ENCODE measurements at places on chromosomes 12 and 14. TPM values are rescaled to one million over a fixed set of nuclear protein-coding genes. Genes with fewer than 3 reads are reported as not detected.

The NRL gene
- 1.7 TPM for total RNA-seq

The STAC3 gene
- 0.36 TPM for total RNA-seq

The CD4 gene
- 0.21 TPM for total RNA-seq

The RNU4-1 gene
- not detected for total RNA-seq

The LAG3 gene
- not detected for total RNA-seq

The SMCO3 gene
- total RNA-seq, result not detected

The AKAP6 gene
- 8.5 TPM for total RNA-seq

The PTGER2 gene
- not detected for total RNA-seq

The DCN gene
- not detected for total RNA-seq

The TNFAIP2 gene
- total RNA-seq, result 26.8 TPM

The TAMALIN gene
- total RNA-seq, result not detected

The HSP90B1 gene
- total RNA-seq, result 1,175 TPM

The KLRC4 gene
- not detected for total RNA-seq

The SLC24A4 gene
- under 0.01 TPM for total RNA-seq

The PSME1 gene
- total RNA-seq, result 87.5 TPM

The TAS2R50 gene
- 0.34 TPM for total RNA-seq

The SLC2A13 gene
- total RNA-seq, result 4.1 TPM

The TWF1 gene
- total RNA-seq, result 183 TPM

The RPS6KL1 gene
- 9.6 TPM for total RNA-seq

The PNP gene
- 40.6 TPM for total RNA-seq

The FKBP11 gene
- total RNA-seq, result 6.2 TPM

The EXOC3L4 gene
- not detected for total RNA-seq

The INHBE gene
- total RNA-seq, result 1.5 TPM

The MUCL1 gene
- total RNA-seq, result not detected

The HCAR1 gene
- not detected for total RNA-seq

The BRMS1L gene
- total RNA-seq, result 4.4 TPM

The ACVRL1 gene
- total RNA-seq, result not detected

The TTC6 gene
- 0.34 TPM for total RNA-seq

The FGD4 gene
- 27.7 TPM for total RNA-seq

The TMEM30B gene
- total RNA-seq, result 14.7 TPM

The SGPP1 gene
- total RNA-seq, result 55.7 TPM

The PARP11 gene
- total RNA-seq, result 7.5 TPM

The HOXC11 gene
- not detected for total RNA-seq

The KIF21A gene
- 57.9 TPM for total RNA-seq

The DTX3 gene
- 3.1 TPM for total RNA-seq

The CAPZA3 gene
- not detected for total RNA-seq

The P2RX7 gene
- under 0.01 TPM for total RNA-seq

The TAS2R14 gene
- total RNA-seq, result 0.68 TPM

The SALL2 gene
- under 0.01 TPM for total RNA-seq

The CHGA gene
- total RNA-seq, result under 0.01 TPM

The RHOJ gene
- not detected for total RNA-seq

The SRRM4 gene
- not detected for total RNA-seq

The KLRC3 gene
- total RNA-seq, result not detected

The ADAM20 gene
- 0.68 TPM for total RNA-seq

The NUAK1 gene
- 20.5 TPM for total RNA-seq

The GPR84 gene
- total RNA-seq, result 0.07 TPM

The INSM2 gene
- not detected for total RNA-seq

The POTEG gene
- total RNA-seq, result not detected

The RPL10L gene
- total RNA-seq, result not detected

The PAPLN gene
- total RNA-seq, result 3.1 TPM

The KRT78 gene
- total RNA-seq, result 6.2 TPM

The PSMC1 gene
- 83.4 TPM for total RNA-seq

The AQP5 gene
- 0.43 TPM for total RNA-seq

Measured in nasal cavity respiratory epithelium epithelial cell of viscerocranial mucosa (primary cell).